ENCODE measurements at places on chromosomes 16 and 17.

GRCh38 chr17:67015001-67015400 is 29.4 kb upstream of the CACNG1 start:
- DNase-seq = no peak

- no peak for DNase-seq
These were observed 14.7 kb downstream of the KCTD19 start for GRCh38 chr16:67311607-67312488.

- no peak for DNase-seq
These were observed 19.3 kb downstream of the KNOP1 start for GRCh38 chr16:19698480-19699465.

- DNase-seq = peak; percentile 58
These were observed 1.5 kb upstream of the CLEC10A start for GRCh38 chr17:7081341-7082062.

GRCh38 chr17:48307814-48308411 is 122.1 kb downstream of the SKAP1 start:
- peak; percentile 62 for DNase-seq

DNA sequence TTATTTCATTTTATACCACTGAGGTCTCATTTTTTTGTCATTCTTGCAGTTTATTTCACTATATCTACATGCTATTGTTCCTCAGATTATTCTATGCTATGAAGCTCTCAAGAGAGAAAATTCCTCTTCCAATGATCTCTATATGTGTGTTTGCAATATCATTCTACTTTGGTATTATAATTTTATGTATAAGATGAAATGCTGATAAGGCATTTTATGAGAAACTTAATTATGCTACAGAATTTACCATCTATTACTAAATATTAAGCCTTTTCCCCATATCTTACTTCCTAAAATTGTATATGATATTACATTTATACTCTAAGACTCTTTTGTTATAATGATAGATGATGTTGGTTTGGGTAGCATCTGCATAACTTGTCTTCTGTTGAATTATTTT is 765.5 kb downstream of the KCNJ2 start:
- DNase-seq = no peak

- DNase-seq = no peak
These were observed 38.8 kb downstream of the BAHCC1 start for GRCh38 chr17:81434072-81434471.

DNA sequence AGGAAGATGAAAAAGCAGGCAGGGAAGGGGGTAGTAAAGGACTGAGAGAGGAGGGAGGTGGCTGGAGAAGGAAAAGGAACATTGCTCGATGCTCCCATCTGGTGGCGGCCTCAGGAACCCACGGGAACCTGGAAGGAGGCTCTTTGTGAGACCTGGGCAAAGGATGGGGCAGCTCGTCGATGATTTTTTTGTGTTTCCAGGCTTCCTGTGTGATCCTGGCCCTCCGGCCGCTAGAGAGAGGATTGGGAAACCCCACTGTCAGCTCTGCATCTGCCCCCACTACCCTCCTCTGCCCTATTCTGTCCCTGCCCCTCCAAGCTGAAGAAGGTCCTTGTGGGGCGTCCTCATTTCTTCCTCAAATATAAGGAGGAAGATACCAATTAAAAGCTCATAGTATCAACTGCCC is 6.6 kb downstream of the WFIKKN2 start:
- DNase-seq = peak; percentile 60

- no peak for DNase-seq
These were observed 95.2 kb downstream of the C16orf78 start for GRCh38 chr16:49468611-49469310.

GRCh38 chr16:68000450-68000849 is 1.2 kb upstream of the DPEP2 start:
- DNase-seq = peak; percentile 22

DNA sequence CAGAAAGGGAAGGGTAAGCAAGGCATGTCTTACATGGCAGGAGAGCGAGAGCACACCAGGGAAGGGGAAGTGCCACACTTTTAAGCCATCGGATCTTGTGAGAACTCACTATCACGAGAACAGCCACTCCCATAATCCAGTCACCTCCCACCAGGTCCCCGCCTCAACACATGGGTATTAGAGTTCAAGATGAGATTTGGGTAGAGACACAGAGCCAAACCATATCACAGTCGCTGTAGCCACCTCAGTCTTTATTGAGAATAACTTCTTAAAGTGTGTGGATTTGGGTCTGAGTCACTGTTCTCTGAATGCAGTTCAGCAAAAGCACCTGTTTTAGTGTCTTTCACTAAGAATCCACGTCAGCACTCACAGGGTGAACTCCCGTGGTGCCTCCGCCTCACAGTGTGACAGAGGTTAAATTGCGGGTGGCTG is 195.2 kb upstream of the CHMP6 start:
- DNase-seq = no peak

GRCh38 chr16:50585331-50585776 is 37.2 kb downstream of the NKD1 start:
- no peak for DNase-seq

DNA sequence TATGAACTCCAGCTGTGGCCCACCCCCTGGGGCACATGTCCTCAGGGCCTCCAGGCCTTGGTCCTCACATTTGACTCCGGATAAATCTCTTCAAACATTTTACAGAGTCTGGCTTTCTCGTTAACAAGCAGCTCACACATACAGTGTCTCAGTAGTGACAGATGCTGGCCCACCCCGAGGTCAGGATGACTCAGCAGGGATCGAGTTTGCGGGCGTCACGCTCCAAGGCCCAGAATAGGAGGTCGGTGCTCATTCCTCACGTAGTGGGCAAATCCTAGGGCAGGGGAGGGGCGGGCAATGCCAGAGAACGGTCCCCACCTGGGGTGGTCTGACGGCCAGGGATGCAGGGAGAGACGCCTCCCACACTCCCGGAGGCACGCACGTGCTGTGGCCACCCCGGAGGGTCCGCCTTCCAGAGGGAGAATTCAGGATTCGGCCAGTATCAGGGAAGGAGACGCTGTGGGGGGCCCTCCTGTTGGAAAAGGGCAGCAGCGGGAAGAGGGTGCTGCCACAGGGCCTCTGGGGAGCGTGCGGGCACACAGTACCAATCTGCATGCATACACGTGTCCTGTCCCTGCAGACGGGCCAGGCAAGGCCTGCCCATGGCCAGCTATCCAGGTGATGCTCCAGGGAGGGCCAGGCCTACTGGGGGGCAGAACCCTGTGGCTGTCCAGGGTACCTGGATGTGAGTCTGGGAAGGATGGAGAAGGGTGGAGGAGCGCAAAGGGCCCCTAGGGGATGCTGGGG is 8.6 kb downstream of the SLC7A5 start:
- no peak for DNase-seq

DNA sequence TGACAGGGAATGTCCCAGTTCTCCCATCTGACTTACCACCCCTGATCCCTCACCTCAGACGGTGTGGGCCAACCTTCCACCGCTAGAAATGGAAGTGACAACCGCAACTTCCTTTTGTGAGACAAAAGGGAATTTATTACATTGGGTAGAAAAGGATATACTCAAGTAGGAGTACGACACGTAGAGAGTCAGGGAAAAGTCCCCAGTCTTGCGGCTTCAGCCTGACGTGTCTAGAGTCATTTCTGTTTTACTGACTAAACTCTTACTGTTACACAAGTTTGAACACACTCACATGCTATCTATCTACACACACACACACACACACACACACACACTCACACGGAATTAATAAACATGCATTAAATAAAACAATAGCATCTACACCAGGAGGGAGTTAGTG is 178.9 kb downstream of the COPRS start:
- DNase-seq = peak; percentile 21

DNA sequence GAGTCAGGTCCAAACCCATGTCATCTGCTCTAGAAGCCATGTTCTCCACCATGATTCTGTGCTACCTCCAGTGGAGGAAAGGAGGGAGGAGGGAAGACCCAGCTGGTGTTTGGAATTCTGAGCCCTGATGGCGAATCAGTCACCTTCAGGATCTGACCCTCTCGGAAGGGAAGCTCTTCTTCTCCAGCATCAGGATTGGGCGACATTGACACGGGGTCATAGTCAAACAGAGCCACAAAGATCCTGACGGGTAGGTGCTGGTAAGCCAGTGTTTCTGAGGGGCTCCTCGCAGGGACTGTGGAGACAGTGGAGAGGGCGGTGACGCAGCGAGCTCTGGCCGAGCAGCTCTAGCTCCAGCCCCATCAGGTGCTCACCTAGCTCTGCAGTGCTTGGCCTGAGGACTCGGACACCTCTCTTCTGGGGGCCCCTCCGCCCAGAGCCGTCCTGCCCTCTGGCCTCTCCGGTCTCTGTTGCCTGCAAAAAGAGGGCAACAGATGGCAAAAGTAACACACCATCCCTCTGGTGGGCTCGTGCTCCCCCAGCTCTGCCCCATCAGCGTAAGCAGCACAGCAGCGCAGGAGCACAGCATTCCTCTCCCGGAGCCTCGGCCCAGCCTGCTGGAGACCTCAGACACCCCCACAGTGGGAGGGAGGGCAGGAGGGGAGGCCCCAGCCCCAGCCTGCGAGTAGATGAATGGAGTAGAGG is 21.0 kb downstream of the TSPOAP1 start:
- DNase-seq = no peak

GRCh38 chr17:17440010-17440843 is 36.6 kb upstream of the MED9 start:
- peak; percentile 79 for DNase-seq

Measured in CD4-positive, alpha-beta T cell treated with Interleukin-17A for 1 hour (primary cell).